Activated T-helper 2 cell treated with anti-CD3 and anti-CD28 coated beads, Interferon-gamma antibody, Interleukin-2, Interleukin-4, amounts not matched to agents 10 μg/mL and 5 μg/mL and 100 μg/mL, durations not matched to agents 14 hours and 24 hours and 36 hours (primary cell): ENCODE measurements at places on chromosomes 7 and 10. TPM values are rescaled to one million over a fixed set of nuclear protein-coding genes. Genes with fewer than 3 reads are reported as not detected.

Gene CHST3
- 0.52 and 0.62 TPM in 2 replicates for total RNA-seq

DNA sequence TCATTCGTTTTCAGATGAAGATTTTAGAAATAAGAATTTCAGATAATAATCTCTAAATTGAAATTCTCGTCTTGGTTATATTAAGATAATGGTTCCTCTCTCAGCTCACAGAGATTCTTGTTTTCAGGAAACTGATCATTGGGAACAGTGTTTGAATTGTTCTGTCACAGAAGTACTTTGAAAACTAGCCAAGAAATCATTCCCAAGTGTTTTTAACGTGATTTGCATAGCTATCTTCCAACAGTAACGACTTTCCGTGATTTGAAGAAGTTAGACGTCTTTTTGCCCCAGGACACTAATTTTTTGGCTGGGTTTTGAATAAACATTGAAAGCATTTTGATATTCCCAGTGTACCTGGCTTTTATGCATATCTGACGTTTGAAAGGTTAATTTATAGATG is 116.0 kb downstream of the CDCA7L start:
- DNase-seq, result no peak

- no peak for DNase-seq
Observed at GRCh38 chr7:24729365-24730017, 27.8 kb downstream of the GSDME start.

DNA sequence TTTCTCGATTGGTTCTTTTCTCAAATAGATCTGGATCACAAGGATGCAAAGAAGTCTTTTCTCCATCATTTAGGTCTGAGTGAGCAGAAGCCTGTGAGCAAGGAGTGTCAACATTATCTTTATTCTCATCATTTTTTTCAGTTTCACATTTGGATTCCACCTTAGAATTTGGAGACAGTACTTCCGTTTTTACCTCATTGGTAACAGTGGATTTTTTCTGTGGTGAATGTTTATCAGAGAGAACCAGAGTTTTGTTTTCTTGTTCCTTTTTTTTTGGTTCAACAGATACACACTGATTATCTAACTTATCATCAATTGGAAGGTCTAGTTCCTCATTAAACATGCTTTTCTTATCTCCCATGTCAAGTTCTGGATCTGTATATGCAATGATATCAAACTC is 151.3 kb downstream of the GALNT11 start:
- DNase-seq, result no peak

DNA sequence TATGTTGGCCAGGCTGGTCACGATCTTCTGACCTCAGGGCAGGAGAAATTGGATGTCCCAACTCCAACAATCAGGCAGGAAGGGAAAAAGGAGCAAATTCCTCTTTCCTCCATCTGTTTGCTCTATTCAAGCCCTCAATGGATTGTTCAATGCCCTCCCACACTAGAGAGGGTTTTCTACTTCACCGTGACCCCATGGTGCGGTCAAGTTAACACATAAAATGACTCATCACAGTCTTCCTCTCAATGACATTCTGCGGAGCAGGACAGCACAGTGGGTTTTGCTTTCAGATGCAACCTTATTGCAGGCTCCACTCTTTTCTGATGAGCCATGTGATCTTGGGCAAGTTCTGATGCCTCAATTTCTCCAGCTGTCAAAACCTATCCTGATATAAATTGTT is 364.9 kb downstream of the ANKRD30A start:
- no peak for DNase-seq

Gene ZNF488
- 1.4 and 1.7 TPM in 2 replicates for total RNA-seq
